ENCODE measurements at places on chromosomes 3 and 15. TPM values are rescaled to one million over a fixed set of nuclear protein-coding genes. Genes with fewer than 3 reads are reported as not detected.

The WDR72 gene
- 82.4 TPM for polyA plus RNA-seq

The LRRC34 gene
- polyA plus RNA-seq = 18.1 TPM

The PLSCR5 gene
- polyA plus RNA-seq = not detected

The IL5RA gene
- polyA plus RNA-seq = 0.73 TPM

The CCR8 gene
- polyA plus RNA-seq = not detected

The POLQ gene
- polyA plus RNA-seq = 9.7 TPM

The ST6GAL1 gene
- polyA plus RNA-seq = 75.9 TPM

- peak; percentile 44 for DNase-seq
Measured at GRCh38 chr3:24493746-24494617, 668 bp downstream of the THRB start.

DNA sequence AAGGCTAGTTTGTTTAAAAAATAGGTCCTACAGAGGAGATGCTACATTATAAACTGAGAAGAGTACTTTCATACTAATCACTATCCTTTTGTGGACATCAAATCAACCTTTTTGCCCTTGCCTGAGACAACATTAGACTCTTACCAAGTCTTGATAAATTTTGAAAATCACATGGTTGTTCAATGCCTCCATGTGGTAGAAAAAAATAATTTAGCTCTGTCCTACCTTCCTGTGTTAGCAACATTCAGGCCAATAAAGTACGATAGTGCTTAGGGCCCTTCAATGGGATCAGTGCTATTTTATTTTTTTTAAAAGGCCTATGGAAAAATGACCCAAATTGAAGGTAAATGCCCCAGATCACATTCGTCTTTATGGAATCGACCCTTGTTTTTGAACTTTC, 5.0 kb upstream of the UBE2E1 start:
- no peak for DNase-seq

- no peak for DNase-seq
Measured at GRCh38 chr3:13235079-13235478, 161.8 kb upstream of the IQSEC1 start.

- DNase-seq = no peak
Measured at GRCh38 chr3:45486136-45486535, 97.8 kb downstream of the LARS2 start.

DNA sequence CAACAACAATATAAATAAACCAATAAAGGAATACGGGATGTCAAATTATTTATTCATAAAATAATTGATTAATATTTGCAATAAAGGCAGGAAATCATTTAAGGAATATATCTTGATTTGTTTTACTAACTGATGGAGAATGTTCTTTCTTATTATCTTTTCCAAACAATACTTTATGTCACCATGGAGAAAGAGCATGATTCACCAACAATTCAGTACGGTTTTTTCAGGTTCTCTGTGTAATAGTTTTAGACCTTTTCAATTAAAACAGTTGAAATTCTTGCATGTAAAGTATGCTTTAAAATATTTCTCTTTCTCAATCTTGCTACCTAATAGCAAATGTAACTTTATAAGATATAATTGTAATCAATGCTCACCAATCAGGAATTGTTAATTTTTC, 41.7 kb upstream of the MBNL1 start:
- DNase-seq = no peak

DNA sequence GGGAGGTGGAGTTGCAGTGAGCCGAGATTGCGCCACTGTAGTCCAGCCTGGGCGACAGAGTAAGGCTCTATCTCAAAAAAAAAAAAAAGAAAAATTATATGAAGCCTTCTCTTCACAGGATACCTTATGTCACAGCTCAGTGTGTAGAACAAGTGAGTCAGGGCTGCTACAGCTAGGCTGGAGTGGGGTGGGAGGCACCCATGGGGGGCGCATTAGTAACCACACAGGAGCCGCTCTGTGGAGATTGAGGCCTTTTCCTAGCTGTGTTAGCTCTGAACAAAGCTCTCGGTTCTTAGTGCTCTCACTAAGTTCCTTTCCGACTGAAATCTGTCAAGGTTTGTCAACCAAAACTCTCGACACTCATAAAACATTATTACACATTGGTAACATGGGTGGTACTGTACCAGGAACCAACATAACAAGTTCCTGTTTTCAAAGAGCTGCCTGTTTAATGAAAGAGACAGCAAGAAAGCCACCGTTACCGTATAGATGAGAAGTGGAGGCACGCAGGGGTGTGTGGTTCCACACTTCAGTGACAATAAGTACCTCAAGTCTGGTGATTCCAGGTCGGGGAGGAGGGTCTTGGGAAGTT, 4.5 kb downstream of the LRRC31 start:
- DNase-seq = no peak

DNA sequence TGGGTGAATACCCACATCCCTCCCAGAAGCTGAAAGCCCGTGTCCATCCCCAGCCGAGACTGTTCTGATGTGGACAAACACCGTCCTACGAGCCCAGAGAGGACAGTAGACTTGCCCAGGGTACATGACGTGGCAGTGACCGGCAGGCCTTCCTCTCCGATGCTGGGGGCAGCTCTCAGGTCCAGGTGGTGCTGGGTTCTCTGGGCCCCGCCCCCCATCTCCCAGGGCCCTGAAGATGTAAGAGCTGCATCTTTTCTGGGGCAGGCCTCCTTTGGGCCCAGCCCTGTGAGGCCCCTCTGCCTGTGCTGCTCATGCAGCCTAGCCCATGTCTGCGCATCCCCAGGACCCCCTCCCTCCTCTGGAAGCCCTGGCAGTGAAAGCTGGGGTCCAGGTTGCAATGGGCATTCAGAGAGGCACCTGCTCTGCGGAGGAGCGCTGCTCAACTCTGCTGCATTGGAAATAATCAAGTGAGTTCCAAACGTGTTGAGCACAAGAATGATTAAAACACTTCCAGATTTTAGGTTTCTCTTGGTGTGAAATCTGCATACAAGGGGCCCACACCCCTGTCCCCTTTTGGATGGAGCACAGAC, 71.9 kb downstream of the FBLN2 start:
- DNase-seq = no peak

DNA sequence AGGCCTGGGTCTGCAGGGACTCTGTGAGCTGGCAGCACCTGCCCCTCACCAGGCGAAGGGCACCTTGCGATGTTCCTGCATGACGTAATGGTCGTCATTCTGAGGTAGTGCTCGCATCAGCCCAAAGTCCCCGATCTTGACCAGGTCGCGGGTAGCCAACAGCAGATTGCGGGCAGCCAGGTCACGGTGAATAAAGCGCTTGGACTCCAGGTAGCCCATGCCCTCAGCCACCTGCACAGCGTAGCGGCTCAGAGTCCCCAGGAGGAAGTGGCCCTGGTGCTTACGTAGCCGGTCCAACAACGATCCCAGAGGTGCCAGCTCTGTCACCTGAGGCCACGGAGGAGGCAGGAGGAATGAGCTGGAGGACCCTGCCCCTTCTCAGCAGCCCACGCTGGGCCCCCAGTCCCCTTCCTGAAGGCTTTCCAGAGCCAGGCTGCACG, 26.3 kb downstream of the TNK2 start:
- DNase-seq = no peak

- no peak for DNase-seq
Measured at GRCh38 chr3:45559560-45560118, 34.9 kb upstream of the LIMD1 start.

Data from left kidney (tissue), 8 donors.